Activated CD4-positive, alpha-beta T cell treated with anti-CD3 and anti-CD28 coated beads for 36 hours (primary cell): ENCODE measurements at places on chromosomes 6 and 20.

DNA sequence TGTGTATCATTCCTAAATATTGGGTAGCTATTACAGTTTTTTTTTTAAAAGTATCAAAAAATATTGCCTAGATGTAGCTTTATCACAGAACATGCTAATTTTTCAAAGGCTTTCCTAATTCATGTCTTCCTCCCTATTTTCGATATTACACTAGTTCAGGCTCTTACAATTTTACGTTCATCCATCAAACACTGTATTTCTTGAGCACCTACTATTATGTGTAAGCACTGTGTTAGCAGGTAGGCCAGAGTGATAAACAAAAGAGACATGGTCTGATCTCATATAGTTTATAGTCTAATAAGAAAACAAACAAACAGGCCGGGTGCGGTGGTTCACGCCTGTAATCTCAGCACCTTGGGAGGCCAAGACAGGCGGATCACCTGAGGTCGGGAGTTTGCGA is 69.5 kb downstream of the FAM217A start:
- DNase-seq, result no peak

GRCh38 chr6:159760602-159761057 is 1.2 kb upstream of the ACAT2 start:
- DNase-seq, result no peak

- DNase-seq, result no peak
Observed at GRCh38 chr6:75438013-75438431, 55.6 kb downstream of the FILIP1 start.

DNA sequence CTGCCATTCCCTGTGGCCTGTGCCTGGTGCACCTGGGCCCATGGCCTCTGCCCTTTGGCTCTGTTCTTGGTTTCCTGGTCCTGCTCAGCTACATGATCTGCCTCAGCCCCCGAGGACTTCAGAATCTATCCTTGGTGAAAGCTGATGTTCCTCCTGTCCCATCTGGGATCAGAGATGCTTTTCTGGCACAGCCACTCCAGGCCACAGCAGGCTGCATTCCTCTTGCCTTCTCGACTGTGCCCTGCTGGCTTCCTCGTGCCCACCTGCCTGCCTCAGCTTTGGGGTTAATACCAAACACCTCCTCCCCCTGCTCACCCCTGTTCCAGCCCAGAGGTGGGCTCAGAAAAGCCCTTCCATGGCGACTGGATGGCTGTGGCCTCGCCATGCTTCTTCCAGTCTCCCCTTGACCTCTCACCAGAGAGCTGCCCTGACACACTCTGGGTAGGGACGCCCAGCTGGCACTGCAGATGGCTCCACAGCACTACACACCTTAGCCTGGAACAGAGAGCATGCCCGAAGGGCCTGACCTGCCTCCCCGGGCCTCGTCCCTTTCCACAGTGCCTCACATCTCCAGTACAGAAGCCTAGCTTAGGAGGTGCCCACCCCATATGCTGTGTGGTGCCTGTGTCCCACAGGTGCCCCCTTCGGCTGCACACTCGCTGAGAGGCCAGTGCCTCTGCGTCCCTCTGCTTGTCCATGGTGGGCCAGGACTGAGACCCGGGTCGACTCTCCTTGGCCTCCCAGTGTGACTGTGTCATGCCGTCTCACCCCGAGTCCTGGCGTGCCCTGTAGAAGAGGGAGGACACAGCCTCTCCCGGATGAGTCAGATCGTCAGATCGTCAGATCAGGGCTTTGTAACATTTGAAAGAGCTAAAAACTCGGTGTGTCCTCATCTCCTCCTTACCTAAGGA is 148.8 kb downstream of the DTNBP1 start:
- DNase-seq, result no peak

DNA sequence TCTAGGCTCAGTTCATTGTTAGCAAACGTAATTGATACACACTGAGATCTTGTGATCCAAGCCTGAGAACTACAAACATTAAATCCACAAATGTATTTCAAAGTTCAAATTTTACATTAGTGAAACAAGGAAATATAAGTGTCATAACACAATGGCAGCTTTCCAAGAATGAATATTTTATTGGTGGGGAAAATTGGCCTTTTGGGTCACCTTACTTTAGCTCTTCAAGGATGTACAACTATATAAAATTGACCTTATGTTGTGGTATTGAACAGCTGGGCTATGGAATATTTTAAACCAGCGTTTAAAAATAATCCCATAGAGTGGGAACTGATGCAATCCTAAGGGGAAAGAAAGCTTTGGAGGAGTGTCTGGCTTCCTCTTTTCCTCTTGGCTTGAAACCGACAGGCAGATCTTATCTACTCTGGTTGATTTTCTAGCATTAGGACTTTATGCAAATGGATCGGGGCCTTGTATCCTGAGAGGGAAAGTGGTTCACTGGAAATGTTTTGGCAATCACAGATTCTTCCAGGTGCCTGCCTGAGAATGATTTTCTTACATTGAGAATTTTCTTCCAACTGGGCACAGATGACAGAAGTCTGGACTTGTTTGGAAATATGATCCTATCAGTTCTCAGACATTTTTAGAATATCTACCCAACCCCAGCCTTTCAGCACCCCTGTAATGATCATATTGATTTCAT is 184.8 kb upstream of the ECI2 start:
- no peak for DNase-seq

GRCh38 chr20:10699489-10699888 is 25.7 kb upstream of the JAG1 start:
- no peak for DNase-seq

DNA sequence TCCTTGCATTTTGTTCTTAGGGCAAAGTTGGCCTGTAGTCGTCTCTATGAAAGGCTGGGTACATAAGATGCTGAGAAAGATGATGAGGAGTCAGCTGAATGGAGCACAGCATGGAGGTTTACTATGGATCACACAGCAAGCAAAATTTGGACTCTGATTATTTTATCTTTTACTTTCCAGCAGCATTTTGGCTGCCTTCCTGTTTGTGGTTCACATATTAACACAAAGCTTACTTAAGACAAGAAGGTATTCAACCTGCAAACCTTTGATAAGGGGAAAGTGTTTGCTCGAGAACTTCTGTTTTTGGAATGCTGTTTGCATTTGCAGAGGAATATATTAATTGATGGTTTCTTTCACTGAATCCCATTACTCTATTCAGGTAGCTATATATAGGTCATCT is 103.1 kb upstream of the ENPP5 start:
- DNase-seq, result no peak

GRCh38 chr6:73234733-73235132 is 9.4 kb upstream of the KHDC1L start:
- no peak for DNase-seq

- no peak for DNase-seq
Observed at GRCh38 chr20:4820806-4821518, 99.3 kb downstream of the PRND start.

DNA sequence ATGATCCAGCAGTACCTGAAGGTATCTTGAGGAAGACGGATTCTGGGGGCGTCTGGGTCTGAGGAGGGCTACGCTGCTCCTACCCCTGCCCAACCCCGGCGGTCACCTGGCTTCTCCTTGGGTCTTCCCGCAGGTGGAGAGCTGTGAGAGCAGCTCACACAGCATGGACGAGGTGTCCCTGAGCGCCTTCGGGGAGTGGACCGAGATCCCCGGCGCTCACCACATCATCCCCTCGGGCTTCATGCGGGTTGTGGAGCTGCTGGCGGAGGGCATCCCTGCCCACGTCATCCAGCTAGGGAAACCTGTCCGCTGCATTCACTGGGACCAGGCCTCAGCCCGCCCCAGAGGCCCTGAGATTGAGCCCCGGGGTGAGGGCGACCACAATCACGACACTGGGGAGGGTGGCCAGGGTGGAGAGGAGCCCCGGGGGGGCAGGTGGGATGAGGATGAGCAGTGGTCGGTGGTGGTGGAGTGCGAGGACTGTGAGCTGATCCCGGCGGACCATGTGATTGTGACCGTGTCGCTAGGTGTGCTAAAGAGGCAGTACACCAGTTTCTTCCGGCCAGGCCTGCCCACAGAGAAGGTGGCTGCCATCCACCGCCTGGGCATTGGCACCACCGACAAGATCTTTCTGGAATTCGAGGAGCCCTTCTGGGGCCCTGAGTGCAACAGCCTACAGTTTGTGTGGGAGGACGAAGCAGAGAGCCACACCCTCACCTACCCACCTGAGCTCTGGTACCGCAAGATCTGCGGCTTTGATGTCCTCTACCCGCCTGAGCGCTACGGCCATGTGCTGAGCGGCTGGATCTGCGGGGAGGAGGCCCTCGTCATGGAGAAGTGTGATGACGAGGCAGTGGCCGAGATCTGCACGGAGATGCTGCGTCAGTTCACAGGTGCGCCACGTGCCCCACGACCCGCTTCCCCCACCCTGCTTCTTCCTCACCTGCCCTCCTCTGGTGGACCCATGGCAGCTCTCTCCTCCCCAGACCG is 166.9 kb upstream of the RNF24 start:
- no peak for DNase-seq

DNA sequence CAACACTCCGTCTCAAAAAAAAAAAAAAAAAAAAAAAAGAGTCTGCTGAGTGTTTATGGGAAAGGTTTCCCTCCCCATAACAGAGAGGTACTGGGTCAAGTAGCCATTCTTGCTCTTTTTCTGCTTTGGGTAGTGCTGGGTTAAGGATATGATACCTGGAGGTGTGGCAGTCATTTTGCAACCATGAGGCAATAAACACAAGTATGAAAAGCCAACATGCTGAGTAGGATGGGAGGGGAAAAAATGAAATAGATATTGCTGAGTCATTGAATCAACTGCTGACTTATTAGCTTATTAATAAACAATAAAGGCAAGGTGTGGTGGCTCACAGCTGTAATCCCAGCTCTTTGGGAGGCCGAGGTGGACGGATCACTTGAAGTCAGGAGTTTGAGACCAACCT is 2.3 kb upstream of the TOMM34 start:
- DNase-seq, result no peak

DNA sequence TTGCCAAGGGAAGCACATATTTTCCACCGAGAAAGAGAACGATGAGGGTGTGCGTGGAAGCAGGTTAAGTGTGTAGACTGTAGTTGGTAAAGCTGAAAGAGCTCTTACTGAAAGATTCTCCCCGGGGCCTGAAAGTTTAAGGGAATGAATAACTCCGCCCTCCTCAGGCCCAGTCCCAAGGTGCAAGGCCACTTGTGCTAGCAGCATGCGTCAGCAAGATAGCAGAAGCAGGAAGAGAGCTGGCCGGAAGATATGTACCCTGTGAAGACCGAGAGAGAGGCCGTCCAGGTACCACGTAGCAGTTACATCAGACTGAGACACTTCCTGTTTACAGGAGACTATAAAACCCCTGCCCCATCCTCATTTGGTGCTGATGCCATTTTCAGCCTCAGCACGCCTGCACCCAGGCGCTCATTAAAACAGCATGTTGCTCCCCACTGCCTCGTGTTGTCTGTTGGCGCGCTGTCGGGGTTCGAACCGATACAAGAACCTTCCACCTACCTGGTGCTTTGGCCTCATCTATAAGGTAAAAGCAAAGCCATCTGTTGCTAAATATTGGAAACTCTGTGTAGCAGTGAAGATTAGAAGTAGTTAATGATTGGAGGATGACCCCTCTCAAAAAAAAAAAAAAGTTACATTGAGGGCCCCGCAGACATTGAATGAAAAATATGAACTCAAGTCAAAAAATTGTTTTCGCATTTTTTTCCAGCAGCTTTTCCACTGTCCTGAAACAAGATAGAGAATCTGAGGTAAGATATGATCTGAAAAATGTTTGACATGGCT is 18.6 kb upstream of the FAM135A start:
- DNase-seq, result no peak

DNA sequence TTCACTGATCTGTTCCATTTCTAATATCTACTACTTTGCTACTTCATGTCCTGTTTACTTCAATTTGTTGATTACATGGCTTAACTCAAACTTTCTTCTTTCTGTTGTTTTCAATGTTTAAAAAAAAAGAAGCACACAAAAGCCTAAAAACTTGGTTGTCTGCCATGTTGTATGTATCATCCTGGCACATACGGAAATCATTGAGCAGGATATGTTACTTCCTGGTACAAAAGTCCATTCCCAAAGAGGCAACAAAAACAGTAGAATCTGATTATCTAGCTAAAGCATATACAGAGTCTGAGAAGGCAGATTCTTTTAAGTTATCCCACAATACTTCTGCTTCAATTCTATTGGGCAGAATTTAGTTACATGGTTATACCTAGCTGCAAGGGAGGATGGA is 14.5 kb upstream of the COL12A1 start:
- DNase-seq, result no peak

GRCh38 chr6:136582711-136583471 is 32.7 kb upstream of the MAP7 start:
- no peak for DNase-seq

DNA sequence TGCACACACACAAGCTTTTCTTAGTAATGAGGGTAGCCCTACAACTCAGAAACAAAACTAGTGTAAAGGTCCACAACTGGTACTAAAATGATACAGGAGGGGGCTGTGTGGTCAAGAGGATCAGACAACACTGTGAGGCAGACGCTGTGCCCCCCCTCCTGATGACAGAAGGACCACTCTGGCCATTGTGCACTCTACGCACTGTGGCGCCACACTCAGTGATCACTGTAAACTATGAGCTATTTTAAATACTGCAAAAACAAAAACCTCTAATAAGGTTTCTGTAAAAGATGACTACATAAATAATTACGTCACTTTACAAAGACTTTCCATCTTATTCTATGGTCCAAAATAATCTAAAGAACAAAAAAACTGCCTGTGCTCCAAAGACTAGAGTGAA is 96.1 kb downstream of the SLC23A2 start:
- DNase-seq, result no peak

DNA sequence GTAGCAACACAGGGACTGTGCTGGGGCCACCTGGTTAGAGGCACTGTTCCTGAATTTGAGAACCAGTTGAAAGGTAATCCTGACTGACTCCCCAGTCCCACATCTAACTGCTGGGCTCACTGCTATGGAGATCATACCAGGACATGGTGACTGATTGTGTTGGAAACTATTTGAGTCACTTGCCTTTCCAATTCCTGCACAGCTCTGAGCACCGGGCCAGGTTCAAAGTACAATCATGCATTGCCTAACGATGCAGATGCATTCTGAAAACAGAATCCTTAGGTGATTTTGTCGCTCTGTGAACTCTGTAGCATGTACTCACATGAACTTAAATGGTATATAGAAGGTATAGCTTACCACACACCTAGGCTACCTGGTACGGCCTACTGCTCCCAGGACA is 215.3 kb downstream of the BMP7 start:
- no peak for DNase-seq
